ENCODE measurements at places on chromosomes 16 and 17. TPM values are rescaled to one million over a fixed set of nuclear protein-coding genes. Genes with fewer than 3 reads are reported as not detected.

DNA sequence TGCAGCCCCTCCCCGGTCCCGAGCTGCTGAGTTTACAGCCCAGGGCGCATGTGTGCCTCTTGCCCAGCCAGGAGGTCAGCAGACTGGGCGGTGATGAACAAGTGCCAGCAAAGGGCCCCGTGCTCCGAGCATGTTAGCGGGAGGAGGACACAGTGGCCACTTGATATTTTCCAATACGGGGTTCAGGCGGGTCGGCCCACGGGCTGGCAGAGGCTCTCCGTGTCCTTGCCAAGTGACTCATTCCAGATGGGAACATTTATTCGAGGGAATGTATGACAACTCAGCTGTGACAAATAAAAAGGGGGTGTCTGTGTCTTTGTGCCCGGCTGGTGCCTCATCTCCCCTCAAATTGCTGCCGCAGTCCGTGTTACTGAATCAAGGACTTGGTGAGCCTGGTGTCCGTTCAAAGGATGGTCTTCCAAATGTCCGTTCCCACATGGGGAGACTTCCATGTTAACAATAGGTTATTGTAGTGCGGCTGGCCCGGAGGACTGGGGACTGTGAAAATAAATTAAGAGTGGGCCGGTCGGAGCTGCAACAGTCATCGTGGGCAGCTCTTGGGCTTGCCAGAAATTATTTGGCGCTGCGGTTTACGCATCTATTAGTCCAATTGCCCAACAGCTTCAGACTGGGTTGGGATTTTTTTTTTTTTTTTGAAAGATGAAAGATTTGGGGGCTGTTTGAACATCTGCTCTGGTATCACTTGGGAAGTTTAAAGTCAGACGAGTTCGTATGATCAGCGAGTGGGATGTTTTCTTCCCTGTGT lies 174.0 kb upstream of the CIBAR2 start:
- no peaks in the 10 kb centered on the region for H3K36me3 ChIP-seq
- no peak overlapping the region for H3K4me3 ChIP-seq
- no peaks in the 10 kb centered on the region for H3K27me3 ChIP-seq
- H3K27ac ChIP-seq = no peak overlapping the region
- no peaks in the 10 kb centered on the region for H3K4me1 ChIP-seq
- no peak for DNase-seq

DNA sequence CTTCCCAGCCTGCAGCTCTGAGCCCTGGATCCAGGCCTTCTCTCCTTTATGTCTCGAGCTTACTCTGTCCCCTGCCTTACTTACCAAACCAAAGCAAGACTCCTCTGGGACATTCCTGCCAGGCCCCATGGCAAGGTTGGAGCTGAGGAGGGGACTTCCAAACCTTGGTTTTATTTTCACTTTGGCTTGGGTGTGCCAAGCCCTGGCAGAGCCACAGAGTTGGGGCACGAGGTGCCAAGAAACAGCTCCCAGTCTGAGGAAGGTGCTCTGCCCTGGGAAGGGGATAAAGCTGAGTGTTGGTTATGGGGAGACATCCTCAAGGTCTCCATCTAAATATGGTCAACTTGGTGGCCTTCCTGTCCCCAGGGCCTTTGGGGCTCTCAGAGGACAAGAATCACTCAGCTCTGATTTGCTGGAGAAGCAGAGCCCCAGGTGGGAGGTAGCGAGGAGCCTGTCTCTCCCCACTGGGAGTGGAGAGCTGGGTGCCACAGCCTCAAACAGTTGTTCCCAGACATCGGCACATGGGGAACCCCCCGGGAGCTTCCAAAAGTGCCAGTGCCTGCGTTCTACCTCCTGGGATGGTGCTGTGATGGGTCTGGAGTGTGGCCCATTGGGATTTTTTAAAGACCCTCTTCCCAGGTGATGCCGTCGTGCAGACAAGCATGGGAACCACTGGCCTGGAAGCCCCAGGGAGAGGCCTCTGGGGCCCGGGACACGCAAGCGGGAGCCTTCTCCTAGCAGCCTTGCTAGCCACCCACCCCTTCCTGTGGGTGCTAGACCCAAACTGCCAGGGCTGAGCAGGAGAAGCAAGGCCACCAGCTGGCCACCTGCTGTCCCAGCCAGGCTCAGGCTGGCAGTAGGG lies 10.3 kb downstream of the NLRC5 start:
- H3K4me3 ChIP-seq = peak overlapping the region; percentile 51
- H3K27me3 ChIP-seq = no peaks in the 10 kb centered on the region
- peaks cover 61% of the 10 kb centered on the region for H3K36me3 ChIP-seq
- DNase-seq = no peak
- peaks cover 92% of the 10 kb centered on the region for H3K4me1 ChIP-seq

GRCh38 chr16:55622930-55623561 lies 32.7 kb upstream of the SLC6A2 start:
- no peak overlapping the region for H3K27ac ChIP-seq
- H3K27me3 ChIP-seq = peaks cover 1% of the 10 kb centered on the region
- H3K4me1 ChIP-seq = no peaks in the 10 kb centered on the region
- H3K4me3 ChIP-seq = no peak overlapping the region
- H3K36me3 ChIP-seq = no peaks in the 10 kb centered on the region

DNA sequence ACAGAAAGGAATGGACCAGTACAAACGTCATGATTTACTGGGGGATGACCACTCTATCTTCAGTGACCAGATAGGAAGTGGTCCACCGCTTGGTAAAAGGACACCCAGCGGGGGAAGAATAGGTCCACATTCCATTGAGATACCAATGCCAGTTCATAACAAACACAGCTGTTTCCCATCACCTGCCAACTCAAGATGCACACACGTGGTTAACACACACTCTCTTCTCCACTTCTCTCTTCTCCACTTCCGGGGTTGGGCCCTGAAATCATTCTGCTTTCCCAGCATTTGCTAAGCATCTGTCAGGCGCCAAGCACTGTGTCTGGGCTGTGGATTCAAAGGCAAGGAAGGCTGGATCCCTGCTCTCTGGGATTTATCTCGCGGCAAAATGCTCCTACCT lies 175.5 kb downstream of the SLC39A11 start:
- no peak for DNase-seq
- no peak overlapping the region for H3K4me3 ChIP-seq
- H3K27ac ChIP-seq = no peak overlapping the region
- no peaks in the 10 kb centered on the region for H3K27me3 ChIP-seq
- peaks cover 2% of the 10 kb centered on the region for H3K36me3 ChIP-seq

DNA sequence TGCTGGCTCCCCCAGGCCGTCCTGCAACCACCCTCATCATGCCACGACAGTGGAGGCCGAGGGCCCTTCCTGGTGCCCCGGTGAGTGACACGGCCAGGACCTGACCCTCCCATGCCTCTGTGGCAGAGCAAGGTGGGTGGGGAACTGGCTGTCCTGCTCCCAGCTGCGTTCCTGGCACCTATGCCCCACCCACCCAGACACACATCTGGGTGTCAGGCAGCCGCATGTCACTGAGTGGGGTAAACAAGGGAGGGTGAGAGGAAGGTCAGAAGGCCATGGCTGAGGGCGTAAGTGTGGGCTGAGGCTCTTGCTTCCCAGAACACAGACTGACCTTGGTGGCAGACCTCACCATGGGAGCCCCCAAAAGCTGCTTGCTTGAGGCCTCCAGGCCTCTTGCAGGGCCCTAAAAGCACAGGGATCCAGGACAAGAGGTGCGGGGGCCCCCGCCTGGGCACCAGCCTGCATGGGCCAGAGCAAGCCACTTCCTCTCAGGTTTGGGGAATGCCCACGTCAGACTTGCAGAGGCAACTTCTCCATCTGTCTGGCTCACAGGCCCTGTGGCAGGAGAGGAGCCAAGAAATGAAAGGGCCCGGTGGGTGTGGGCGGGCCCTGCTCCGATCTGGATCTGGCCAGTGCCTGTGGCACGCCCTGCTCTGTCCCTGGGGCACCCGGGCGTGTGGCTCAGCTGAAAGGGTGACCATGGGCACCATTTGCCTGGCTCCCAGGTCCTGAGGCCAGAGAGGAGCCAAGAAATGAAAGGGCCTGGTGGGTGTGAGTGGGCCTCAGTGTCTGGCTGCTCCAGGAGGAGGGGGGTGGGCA lies 3.9 kb upstream of the CCDC57 start:
- peak; percentile 75 for DNase-seq
- peaks cover 30% of the 10 kb centered on the region for H3K4me1 ChIP-seq
- H3K36me3 ChIP-seq = no peaks in the 10 kb centered on the region
- H3K27me3 ChIP-seq = no peaks in the 10 kb centered on the region
- H3K27ac ChIP-seq = peak overlapping the region; percentile 61

- no peak overlapping the region for H3K4me3 ChIP-seq
- DNase-seq = no peak
- H3K36me3 ChIP-seq = no peaks in the 10 kb centered on the region
- no peaks in the 10 kb centered on the region for H3K4me1 ChIP-seq
Observed at GRCh38 chr17:64767269-64767997, 105.3 kb upstream of the SMURF2 start.

- no peaks in the 10 kb centered on the region for H3K27me3 ChIP-seq
- peak overlapping the region; percentile 86 for H3K4me3 ChIP-seq
- peaks cover 79% of the 10 kb centered on the region for H3K4me1 ChIP-seq
- no peak for DNase-seq
Observed at GRCh38 chr16:85905110-85906095, 6.4 kb downstream of the IRF8 start.

MPV17L gene
- 0.47 TPM for total RNA-seq

CX3CL1 gene
- 0.09 TPM for total RNA-seq

All from activated CD8-positive, alpha-beta T cell treated with anti-CD3 and anti-CD28 coated beads for 36 hours (primary cell).